Vagina (tissue), 2 donors: ENCODE measurements at places on chromosomes 6 and 20.

- no peak for DNase-seq
Observed at GRCh38 chr6:18326980-18327379, 60.2 kb upstream of the RNF144B start.

GRCh38 chr6:93177438-93177837, 241.9 kb downstream of the EPHA7 start:
- DNase-seq, result no peak

DNA sequence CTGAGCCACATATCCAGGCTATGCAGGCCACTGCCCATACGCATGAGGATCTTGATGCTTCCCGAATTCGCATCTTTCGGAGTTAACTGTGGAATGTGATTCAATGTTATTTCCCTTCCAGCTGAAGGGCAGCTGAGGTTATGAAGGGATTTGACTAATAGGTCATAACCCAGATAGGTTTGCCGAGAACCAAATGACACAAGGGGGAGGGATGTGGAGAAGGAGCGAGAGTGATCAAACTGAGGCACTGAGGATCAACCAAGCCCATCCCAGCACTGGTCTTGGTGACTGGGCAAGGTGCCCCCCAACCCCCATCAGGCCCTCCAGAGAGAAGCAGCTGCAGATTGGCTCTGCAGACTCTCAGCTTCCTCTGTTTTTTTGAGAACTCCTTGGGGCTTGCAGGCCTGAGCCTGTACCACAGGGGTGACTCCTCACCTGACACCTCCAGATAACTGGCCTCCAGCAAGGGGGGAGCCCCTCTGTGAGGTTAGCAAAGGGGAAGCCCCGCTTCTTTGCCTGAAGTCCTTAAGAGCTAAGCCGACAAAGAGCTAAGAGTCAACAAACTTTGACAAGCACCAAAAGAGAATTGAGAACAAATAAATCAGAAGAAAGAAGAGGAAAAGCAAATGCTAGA, 185.9 kb downstream of the PDE7B start:
- no peak for DNase-seq

DNA sequence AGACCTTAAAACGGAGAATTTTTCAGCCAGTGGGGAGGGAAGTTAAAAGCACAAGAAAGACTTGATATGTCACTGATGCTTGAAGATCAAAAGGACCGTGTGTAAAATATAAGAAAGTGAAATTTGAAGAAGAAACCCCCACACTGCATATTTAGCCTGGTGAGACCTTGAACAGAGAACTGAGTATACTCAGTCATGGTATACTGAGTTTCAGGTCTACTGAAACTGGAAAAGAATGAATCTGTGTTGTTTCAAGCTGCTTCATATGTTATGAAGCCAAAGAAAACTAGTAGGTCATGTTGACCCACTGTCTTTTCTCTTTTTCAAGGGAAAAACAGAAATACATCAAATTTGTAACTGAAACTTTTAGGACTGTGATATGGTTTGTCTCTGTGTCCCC, 443.8 kb upstream of the GJE1 start:
- DNase-seq, result no peak
